ENCODE measurements at places on chromosomes 7 and 10.

DNA sequence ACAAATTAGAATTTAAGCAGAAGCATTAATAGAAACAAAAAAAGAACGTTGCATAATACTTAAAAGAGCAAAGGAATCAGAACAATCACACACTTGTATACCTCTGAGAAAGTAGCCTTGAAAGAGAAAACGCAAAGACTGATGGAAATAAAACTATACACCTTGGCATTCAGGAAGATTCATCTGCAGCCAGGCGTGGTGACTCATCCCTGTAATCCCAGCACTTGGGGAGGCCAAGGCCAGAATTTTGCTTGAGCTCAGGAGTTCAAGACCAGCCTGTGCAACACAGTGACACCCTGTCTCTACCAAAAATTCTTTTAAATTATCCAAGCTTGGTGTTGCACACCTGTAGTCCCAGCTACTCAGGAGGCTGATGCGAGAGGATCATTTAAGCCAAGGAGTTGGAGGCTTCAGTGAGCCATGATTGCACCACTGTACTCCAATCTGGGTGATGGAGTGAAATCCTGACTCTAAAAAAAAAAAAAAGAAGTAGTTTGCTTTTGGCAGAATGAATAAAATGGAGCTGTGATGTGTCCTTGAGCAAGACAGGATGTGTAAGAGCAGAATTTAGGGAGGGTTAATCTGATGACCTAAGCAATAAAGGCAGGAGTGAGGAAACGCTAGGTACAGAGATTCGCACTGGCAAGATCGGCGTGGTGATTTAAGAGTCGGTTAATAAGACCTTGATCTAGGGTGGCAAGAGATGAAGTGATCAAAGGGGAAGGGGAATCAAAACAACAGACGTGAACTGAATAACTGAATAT is 75.8 kb upstream of the NRP1 start:
- peak; percentile 28 for DNase-seq

DNA sequence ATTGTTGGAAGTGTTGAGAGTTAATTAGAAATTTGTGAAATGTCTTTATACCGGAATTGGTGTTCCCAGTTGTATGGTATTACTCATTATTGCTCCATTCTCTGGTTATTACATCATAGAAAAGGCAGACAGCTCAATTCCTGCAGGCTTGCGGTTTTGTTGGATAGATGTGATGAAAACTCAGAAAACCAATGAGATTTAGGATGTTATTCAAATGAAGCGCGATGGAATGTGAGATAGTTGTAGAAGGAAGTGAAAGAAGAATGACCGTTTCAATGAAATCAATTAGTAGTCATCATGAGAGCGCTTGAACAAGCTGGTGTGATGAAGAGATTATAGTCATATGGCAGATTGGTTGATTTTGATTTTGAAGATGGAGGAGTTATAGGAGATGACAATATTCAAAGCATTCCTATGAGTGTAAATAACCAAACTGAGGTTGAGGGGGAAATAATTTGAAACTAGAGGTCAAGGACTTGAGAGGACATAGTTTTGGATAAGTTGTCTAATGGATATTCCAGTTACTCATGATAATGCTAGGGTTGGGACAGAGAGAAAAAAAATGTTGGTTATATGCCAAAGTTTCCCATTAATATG is 991.5 kb downstream of the NRG3 start:
- peak; percentile 77 for DNase-seq

- DNase-seq: no peak
Measured at GRCh38 chr7:115229401-115230105, 307.7 kb downstream of the MDFIC start.

DNA sequence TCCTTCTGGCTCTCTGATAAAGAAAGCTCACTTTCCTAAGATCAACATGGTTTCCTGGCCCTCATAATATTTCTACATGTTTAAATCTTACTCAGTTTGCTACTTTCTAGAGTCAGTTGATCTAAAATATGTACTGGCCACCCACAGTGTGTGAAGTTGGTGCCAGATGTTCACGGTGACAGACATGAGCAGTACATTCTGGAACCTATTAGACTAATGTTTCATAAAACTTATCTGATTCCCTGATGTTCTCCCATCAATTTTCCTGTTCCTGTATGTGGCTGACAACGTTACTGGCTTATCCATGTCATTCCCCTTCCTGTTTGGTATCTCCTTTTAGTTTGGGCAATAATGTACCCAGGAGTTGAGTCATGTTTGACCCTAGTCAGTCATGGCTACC is 13.7 kb upstream of the CPVL start:
- DNase-seq: no peak

- peak; percentile 46 for DNase-seq
Measured at GRCh38 chr10:80530251-80530650, 7.5 kb upstream of the SH2D4B start.

GRCh38 chr10:62831346-62831745 is 15.2 kb upstream of the EGR2 start:
- peak; percentile 76 for DNase-seq

- peak; percentile 89 for DNase-seq
Measured at GRCh38 chr10:32112055-32112454, 55.8 kb upstream of the KIF5B start.

GRCh38 chr10:3111621-3112163 is 44.3 kb downstream of the PFKP start:
- no peak for DNase-seq

DNA sequence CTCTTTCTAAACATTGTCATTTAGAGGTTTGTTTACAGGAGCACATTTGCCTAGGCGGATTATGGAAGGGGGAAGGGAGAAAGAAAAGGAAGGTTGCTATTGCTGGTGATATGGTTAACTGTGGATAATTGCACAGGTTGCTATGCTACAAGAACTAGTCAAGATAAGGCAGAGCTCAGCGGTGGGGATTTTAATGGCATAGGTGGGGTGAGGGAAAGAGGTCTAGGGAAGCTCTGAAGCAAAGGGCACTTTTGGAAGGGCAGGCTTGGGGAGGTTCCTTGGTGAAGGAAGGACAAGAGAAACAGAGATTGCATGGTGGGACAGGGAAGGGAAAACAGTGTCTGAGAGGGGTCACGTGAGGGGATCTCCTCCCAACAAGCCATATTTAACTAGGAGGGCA is 19.5 kb downstream of the HYAL4 start:
- DNase-seq: no peak

- no peak for DNase-seq
Measured at GRCh38 chr7:96921231-96921630, 84.1 kb upstream of the DLX6 start.

GRCh38 chr7:99625321-99625720 is 8.6 kb downstream of the ZSCAN25 start:
- no peak for DNase-seq

DNA sequence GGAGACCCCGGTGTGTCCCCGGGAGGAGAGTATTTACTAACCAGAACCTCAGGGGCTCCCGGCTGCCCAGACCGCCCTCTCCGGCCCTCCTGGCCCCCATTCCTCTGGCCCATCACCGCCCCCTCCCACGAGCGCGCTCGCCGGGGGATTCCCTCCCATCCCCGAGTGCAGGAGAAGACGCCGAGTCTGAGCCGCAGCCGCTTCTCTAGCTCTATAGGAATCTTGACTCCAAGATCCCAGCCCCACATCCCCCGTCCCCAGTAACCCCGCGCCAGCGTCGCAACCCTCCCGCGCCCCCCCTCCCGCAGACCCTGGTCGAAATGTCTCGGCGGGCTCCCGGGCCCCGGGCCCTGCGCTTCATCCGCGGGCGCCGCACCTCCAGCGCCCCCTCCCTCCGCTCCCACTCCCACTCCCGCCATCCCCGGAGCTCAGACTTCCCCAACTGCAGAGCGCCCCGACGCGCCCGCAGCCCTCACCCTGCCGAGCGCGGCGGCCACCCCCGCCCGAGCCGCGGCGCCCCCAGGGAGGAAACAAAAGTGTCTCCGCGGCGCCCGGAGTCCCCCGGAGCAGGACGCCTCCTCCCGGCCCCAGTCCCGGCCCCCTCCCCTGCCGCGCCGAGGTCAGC is 541 bp downstream of the ELMO1 start:
- no peak for DNase-seq

DNA sequence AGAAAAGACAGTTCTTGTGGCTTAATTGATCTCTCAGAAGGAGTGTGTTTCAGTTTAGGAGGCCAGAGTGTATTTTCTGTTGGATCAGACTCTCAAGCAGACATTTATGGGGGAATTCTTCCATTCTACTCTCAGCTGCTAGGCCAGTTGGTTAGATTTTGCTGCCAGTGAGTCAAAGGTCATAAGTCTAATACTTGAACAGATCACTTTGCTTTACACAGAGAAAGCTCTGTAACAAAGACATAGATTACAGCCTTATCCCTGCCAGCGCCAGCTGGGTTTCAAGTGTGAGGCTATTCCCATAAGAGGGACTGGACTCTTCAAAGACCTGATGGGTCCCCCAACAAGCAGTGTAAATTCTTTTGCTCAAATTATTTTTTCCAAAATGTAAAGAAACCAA is 145.6 kb upstream of the SEMA3C start:
- no peak for DNase-seq

DNA sequence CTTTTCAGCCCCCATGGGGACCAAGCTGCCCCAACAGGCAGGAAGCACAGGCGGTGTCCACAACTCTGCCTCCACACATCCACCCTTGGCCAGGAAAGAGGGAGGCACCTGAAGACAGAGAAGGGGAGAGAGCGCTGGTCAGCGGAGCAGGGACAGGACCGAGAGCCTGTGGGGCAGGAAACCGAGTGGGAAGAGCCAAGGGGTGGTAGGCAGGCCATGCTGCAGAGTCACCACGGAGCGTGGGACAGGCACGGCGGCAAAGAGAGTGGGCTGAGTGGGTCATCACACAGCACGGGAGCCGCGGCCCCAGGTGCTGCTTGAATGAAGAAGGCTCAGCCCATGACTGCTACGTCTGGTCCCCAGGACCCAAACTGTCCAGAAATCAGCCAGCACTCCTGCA is 109.8 kb downstream of the PTPRN2 start:
- DNase-seq: no peak

DNA sequence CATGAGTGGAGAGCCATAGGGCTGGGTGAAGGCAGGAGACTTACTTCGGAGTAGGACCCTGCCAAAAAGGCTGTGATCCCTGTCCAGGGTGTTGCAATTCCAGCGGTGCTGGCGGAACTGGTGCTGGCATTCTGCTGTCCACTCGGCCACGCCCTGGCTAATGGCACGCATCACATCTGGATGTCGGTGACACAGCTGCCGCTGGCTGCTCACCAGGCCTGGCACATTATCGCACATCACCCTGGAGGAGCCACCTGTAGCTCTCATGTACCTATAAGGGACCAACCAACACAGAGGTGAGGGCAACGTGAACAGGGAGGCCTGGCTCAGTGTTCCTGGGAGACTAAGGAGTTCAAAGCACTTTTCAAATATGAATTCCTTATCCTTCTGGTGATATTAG is 2.3 kb downstream of the WNT2 start:
- DNase-seq: no peak

GRCh38 chr7:16982640-16983350 is 101.0 kb upstream of the AGR3 start:
- DNase-seq: peak; percentile 59

- no peak for DNase-seq
Measured at GRCh38 chr10:32379950-32380551, 33.1 kb upstream of the EPC1 start.

DNA sequence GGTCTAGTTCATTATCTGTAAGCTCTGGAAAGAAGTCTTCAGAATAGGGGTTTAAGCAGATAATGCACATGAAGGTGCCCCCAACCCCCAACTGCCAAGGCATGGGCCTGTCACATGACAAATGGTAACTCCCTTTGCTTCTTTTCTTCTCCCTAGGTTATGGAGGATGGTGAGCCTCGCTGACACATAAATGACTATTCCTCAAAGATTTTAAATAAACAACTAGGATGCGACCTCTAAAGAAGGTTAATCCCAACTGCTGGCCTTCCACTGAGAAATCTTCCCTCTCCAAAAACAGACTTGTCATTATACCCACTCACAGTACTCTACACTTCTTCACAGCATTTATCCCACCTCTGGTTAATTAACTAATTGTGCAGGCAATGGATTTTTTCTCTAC is 75.7 kb upstream of the FAM133B start:
- DNase-seq: peak; percentile 18

DNA sequence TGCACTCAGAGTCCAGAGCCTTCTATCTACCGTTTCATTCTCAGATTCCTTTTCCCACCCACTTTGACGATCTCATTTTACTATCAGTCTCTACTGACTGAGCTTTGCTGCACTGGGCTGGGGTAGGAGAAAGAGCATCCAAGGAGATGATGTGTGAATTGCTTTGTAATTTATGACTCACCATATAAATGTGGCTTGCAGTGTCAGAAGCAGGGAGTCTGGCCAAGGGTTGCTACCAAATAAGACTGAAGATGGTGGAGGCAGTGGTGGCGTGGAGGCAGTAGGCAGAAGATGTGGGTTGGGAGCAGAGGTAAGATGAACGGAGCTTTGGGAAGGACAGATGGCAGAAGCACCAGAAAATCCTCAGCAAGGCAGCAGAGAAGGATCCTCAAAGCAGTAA is 73.3 kb upstream of the AGK start:
- peak; percentile 42 for DNase-seq

DNA sequence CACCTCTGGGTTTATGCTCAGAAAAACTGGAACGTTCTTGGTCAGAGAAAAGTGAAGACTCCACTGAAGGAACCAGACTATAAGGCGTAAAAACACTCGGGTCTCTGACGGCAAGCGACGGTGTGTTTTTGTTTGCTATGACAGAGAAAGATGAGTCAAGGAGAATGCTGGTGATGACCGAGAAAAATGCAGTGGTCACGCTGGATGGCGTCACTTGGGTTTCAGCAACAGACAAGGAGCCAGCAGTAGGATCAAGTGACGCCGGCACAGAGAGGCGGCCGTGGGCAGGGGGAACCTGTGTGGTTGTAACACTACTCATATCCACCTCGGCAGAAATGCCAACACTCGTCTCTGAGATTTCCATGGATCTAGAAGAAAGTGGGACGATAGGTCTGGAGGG is 63.4 kb downstream of the KIAA1549 start:
- DNase-seq: no peak

DNA sequence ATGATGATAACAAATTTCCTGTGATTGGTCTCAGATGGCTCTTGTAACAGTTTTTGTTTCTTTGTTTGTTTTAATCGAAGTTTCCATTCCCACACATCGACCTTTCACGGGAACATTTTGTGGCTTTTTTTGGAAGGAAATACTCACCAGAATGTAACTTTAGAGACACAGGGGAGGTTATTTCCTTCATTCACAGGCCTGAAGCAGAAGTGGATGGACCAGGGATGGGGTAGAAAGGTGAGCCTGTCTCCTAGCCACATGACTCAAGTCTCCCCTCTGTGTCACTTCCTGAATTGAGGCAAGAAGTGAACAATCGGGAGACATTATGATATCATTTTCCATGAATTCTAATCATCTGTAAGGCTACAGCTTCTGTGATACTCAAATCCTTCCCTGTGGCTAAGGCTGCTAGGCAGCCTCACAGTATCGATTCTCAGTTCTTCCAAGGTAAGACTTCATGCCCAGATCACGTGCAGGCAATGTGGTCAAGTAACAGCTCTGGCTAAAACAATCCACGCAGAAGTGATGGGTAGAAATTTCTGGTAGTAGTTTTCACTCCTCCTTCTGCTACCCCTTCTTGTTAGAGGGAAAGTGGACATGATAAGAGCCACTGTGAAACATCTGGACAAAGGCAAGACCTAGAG is 203.9 kb upstream of the NEBL start:
- DNase-seq: no peak

- no peak for DNase-seq
Measured at GRCh38 chr7:1433128-1433920, 25.9 kb downstream of the MICALL2 start.

- no peak for DNase-seq
Measured at GRCh38 chr10:129126982-129127381, 340.1 kb upstream of the MGMT start.
